Mesenteric fat pad (tissue), 1 donor: ENCODE measurements at places on chromosomes 12 and 14. TPM values are rescaled to one million over a fixed set of nuclear protein-coding genes. Genes with fewer than 3 reads are reported as not detected.

Gene DDX24
- 198 TPM for total RNA-seq

Gene LGR5
- total RNA-seq = 0.22 TPM

Gene RGS6
- 7.6 TPM for total RNA-seq

Gene SMCO3
- total RNA-seq = not detected

Gene CYP46A1
- total RNA-seq = 3.1 TPM

Gene C2CD5
- 28.3 TPM for total RNA-seq

Gene SERPINA3
- 139 TPM for total RNA-seq

Gene CLEC6A
- total RNA-seq = not detected

Gene CD69
- total RNA-seq = 11.9 TPM

Gene KERA
- total RNA-seq = not detected
